ENCODE measurements at places on chromosomes 16 and 17.

- peak; percentile 15 for DNase-seq
Measured at GRCh38 chr16:14628806-14629611, 1.1 kb downstream of the PARN start.

DNA sequence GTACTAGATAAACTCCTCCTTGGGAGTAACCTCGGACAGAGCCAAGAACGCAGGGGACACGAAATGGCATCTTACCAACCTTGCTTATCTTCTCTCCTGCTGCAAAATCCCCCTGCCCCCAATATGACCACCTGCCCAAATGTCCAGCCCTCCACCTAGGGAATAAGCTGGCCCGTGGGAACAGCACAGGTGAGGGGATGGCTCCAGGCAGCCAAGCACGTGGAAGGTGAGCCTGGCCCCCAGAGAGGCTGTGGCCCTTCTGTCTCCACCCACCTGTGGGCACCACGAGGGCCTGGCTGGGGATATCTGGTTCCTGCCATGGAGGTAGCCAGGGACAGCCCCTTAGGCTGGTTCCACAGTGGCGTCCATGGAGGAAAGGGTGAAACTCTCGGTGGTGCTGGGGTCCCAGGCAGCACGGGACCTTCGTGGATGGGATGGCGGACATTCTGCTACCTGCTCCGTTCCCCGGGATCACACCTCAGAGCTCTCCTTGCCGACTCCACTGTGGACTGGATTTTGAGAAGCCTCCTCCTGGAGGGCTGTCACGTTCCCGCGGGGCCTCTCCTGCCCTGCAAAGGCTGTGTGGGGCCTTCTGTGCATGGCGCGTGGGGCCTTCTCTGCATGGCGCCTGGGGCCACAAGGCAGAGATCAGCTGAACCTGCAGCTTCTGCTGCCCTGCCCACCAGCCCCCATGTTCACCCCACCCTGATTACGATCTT lies 388.5 kb upstream of the TNRC6C start:
- no peak for DNase-seq

DNA sequence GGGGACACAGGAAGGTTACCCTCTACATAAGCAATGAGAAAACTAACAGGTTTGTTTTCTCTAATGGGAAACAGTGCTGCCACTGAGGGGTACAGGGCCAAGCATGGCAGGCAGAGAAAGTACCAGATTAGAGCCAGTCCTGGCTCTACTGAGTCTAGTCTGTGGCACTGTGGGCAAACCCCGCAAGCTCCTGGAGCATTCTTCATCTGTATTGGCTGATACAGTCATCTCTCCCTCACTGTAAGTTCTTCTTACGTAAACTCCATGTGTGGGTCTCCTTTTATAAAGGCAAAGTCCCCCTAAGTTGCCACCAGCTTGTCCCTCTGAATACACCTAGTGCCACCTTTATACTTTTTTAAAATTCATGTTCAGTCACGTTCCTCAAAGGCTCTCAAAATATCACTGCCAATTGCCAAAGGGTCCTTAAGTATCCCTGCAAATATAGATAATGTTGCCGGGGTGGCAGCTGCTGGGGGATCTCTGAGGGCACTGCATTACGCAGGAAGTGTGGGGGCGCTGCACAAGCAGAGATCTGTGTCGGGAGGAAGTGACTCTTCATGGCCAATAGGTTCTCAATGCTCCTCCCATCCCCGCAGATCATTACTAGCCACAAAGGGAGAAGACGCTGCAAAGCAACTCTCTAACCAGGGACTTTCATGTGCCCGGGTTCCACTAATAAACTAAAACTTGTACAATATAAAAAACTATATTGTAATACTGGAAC lies 18.8 kb downstream of the XPO6 start:
- DNase-seq, result no peak

DNA sequence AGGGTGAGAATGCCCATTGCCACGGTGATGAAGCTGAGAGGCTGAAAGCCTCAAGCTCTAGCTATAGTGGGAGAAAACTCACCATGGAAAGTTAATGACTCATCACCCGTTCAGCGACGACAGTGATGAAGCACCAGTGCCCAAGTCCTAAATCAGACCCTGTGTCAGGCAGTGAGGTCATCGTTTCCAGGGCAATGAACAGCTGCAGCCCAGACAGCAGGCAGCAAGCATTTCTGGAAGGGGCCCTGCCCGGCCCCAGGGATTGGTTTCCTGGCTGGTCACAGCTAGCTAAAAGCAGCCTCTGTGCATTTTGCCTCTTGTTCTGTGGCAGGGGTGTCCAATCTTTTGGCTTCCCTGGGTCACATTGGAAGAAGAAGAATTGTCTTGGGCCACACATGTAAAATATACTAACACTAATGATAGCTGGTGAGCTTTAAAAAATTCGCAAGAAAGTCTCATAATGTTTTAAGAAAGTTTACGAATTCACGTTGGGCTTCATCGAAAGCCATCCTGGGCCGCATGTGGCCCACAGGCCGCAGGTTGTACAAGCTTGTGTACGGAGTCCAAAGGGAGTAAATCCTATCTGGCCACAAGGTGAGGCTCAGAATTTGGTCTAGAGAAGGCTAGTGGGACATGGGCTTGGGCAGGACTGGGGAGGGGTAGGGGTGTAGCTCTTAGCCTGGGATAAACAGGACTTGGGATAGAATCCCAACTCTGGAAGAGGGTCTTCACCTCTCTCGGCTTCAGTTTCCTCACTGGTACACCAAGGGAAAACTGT lies 40.6 kb downstream of the MIS12 start:
- peak; percentile 99 for DNase-seq

DNA sequence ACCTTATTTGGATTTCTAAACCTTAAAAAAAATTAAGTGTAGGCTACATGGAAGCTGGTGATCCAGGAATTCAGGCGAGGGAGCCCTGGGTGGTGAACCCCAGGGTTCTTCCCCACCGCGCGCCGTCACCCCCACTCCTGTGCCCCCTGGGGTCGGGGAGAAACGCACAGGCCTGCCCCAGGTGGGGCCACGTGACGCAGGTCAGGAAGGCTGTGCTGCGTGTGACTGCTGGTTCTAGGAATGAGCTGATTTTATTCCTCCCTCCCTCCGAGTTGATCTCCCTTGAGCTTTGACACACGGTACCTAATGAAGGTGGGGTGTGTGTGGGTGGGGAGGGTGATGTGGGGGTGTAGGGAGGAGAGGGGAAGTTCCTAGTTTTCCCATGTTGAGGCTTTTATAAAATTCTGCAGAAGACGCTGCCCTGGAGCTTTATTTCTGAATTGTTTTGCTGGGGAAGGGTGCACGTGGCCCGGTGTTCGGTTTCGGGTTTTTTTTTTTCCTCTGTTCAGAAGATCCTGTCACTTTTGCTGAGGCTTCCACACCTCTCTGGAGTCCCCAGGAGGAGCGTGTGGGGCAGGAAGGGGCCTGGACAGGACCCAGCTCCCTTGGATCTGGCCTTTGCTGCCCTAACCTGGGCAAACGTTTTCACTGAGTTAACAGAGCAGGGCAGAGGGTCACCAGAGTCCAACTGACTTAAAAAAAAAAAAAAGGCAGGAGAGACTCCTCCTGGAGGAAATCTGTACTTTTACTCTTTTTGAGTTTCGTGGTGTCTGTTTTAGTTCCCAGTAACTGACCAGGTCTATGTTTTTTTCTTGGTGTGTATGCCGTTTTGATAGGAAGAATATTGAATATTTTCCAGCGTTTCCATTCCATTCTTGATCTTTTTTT lies 55.8 kb upstream of the GSE1 start:
- DNase-seq, result peak; percentile 44

- no peak for DNase-seq
Measured at GRCh38 chr17:66676421-66676820, 158.5 kb upstream of the CACNG5 start.

DNA sequence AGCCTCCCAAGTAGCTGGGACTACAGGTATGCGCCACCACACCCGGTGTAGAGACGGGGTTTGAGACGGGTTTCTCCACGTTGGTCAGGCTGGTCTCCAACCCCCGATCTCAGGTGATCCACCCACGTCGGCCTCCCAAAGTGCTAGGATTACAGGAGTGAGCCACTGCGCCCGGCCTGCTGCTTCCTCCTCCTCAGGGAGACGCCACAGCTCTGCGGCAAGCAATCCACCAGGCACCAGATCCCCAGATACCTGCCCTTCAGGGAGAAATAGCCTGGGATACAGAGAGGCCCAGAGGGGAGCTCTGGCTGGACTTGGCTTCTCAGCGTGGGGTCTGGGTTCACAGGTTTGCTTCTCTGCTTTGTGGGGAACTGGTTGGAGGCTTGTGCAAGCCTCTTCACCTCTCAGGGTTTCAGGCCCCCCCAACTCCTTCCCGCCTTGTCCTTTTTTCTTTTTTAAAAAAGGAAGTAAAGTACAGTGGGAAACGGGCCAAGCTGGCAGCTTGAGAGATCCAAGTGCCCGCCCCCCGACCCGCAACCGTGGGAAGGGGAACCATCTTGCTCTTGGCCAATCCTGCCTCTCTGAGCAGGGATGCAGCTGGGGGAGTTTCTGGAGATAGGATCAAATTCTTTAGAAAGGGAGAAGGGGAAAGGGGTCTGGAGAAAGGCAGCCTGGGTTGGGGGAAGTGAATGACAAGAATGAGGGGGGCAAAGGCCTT lies 2.6 kb upstream of the SPHK1 start:
- DNase-seq, result peak; percentile 46

GRCh38 chr16:18975109-18975508 lies 8.6 kb upstream of the TMC7 start:
- DNase-seq, result no peak

GRCh38 chr16:75552951-75553350 lies 3.1 kb downstream of the TMEM231 start:
- no peak for DNase-seq

GRCh38 chr17:72489272-72489641 lies 368.4 kb downstream of the SOX9 start:
- no peak for DNase-seq

GRCh38 chr17:76527430-76528111 lies 9.9 kb downstream of the CYGB start:
- DNase-seq, result peak; percentile 79

DNA sequence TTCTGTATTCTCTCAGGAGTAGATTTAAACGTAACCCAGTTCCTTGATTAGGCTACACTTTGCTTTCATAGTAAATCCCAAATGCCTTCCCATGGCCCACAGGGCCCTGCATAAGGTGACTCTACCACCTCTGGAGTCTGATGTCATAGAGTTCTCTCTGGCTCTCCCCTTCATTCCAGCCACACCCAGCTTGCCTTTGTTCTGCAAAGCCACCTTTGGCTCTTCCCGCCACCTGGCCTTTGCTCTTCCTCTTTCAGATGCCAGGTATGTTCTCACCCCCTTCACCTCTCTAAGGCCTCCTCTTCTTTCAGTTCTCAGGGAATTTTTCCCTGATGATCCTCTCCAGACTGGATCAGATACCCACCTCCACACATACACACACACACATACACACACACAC lies 141.3 kb upstream of the HSBP1 start:
- no peak for DNase-seq

- no peak for DNase-seq
Measured at GRCh38 chr17:33021731-33022408, 30.2 kb downstream of the SPACA3 start.

GRCh38 chr16:72111657-72112451 lies 18.2 kb downstream of the DHX38 start:
- no peak for DNase-seq

GRCh38 chr16:66275775-66276428 lies 90.6 kb upstream of the CDH5 start:
- DNase-seq, result peak; percentile 78

- peak; percentile 62 for DNase-seq
Measured at GRCh38 chr16:87207965-87208364, 109.2 kb downstream of the C16orf95 start.

GRCh38 chr16:54411544-54411943 lies 125.0 kb upstream of the IRX3 start:
- DNase-seq, result no peak

DNA sequence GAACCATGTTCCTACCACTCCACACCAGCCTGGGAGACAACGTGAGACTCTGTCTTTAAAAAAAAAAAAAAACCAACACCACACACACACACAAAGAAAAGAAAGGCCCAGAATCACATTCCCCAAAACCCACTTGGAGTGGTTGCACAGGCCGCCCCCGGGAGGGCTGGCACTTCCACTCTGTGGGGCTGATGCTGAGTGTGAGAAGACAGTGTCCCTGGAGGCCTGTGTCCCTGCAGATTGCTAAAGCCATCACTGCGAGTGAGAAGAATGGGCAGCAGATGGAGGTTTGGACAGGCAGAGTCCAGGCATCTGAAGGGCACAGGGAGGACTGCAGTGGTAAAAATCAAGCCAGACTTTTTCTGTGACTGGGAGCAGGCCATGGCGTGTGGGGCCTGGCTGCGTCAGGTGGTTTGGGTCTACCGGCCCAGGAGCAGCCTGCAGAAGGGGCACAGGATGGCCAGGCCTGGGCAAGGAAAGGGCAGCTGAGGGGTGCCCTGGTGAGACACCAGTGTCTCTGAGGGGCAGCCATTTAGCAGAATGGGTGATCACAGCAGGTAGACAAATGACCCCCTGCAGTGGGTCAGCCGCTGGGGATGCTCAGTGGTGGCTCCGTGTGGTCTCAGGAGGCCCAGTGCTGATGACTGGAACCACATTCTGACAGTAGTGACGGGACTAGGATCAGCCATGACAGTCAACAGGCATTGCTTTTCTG lies 13.1 kb downstream of the CTRB2 start:
- DNase-seq, result no peak

GRCh38 chr17:68289473-68289872 lies 1.5 kb downstream of the SLC16A6 start:
- DNase-seq, result no peak

DNA sequence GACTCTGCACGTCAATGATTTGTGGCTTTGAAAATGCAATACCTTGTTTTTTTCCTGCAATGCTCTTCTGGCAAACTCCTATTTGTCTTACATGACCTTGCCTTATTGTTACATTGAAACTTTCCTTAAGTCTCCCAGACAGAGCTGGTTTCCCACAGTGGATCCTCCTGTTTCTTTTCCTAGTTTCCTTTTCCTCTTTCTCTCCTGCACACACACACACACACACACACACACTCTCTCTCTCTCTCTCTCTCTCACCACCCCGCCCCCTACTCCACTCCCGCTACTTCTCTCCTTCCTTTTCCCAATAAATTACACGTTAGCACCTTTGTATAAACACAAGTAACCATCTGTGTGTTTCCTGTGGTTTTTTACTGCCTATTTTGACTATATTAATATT lies 2.3 kb downstream of the ORC6 start:
- peak; percentile 21 for DNase-seq

GRCh38 chr16:18836702-18837101 lies 35.4 kb upstream of the ARL6IP1 start:
- DNase-seq, result no peak

- no peak for DNase-seq
Measured at GRCh38 chr16:49601576-49601975, 228.0 kb downstream of the C16orf78 start.

- peak; percentile 91 for DNase-seq
Measured at GRCh38 chr16:58638148-58639036, 8.8 kb upstream of the CNOT1 start.

DNA sequence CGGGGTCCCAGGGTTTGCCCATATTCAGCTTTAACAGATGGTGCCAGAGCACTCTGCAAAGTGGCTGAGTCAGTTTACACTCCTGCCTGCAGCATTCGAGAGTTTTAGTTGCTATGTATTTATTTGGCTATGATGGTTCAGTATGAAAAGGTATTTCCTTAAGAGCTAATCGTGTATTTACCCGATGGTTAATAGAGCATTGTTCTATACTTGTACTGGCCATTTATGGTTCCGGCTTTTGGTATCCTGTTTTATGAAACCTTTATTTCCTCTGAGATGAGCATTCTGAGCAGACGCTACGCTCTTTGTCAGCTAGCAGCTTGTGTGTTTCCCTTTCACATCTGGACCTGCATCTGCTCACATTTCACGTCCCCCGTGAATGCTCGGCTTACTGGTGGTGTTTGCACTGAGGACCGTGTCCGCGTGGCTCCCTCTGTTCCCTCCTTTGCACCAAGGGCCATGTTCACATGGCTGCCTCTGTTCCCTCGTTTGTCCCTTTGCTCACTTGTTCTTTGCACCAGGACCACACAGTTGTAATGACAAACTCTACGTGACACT lies 149.1 kb upstream of the CHMP6 start:
- no peak for DNase-seq

All from EH (cell line).